ENCODE measurements at places on chromosomes 3 and 15.

DNA sequence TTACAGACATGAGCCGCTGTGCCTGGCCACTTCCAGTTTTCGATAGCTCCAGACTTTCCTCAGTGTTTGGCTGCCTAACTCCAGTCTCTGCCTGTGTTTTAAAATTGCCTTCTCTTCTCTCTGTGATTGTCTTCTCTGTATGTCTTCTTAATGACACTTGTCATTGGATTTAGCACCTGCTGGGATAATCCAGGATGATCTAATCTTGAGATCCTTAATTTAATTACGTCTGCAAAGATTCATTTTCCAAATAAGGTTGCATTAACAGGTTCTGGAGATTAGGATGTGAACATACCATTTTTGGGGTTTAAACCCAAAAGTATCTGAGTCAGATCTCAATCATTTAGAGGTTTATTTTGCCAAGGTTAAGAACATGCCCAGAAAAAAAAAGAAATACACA is 222.2 kb upstream of the PDZRN3 start:
- DNase-seq: no peak

GRCh38 chr3:143236226-143236964 is 116.8 kb downstream of the CHST2 start:
- DNase-seq: no peak

- no peak for DNase-seq
Measured at GRCh38 chr3:164486150-164486549, 592.1 kb downstream of the SI start.

DNA sequence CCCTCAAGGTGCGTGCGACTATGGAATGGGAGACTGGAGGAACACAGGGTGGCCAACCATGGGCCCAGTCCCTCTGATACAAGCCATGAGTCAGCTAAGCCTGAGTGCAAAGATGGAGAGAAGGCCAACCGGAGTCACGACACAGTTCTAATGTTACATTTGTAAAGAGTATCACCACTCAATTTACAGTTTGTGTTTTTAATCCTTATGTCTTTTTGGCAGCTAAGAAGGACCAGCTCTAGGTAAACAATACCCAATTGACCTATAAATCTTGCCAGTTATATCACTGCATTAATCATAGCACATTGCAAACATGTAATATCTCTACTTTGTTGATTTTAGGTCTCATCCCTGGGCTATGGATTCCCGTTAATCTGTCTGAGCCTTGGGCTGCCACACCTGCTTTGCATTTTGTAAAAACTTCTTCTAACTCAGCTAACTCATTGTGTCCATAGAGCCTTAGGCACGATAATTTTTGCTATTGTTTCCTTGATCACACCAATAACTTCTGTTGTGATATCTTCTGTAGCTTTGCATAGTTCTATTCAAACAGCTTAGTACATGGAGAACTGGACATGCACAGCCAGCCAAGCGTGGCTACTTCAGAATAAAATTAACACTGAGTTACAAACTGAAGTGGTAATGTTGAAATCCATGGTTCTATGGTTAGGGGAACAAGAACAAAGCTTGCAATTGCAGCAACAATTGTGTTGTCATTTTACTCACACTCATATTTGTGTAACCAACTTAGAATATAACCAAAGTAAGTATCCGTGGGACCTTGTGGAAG is 50.3 kb downstream of the LSM3 start:
- no peak for DNase-seq

DNA sequence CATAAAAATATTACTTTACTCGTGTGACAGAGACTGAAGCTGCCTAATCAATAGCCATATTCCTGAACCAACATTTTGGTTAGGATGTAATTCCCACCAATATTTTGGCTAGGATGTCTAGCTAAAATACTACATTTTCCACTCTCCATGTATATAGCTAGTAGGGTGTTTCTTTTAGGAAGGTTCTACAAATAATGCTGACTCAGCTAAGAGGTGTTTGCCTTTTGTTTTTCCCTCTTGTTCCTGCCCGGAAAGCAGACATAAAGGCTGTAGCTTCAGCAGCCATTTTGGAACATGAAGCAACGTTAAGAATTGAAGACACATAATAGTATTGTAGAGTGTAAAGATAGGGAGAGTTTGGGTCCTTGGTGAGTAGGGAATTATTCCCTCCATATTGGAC is 187.3 kb upstream of the PDZRN3 start:
- no peak for DNase-seq

DNA sequence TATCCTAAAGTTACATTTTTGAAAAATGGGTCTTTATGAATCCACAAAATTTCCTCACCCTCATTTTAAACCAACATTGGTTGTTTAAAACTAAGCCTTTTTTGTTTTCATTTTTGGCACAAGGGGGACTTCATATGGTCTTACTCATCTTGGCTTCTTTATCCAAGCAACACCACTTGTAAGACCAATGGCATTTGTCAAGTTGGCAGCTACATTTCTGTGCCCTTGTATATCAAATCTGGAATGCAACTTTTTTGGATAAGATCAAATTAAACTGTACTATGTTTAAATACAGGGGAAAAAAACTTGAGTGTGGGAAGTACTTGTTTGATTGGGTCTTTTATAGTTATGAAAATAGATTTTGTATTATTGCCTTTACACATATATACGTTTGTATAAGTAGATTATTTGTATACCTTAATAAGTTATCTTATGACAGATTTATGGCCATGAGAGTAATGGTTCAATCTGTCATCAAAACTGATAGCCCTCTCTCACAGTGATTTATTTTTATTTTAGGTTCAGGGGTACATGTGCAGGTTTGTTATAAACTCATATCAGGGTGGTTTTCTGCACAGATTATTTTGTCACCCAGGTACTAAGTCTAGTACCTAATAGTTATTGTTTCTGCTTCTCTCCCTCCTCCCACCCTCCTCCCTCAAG is 43.4 kb downstream of the GPR160 start:
- DNase-seq: no peak

DNA sequence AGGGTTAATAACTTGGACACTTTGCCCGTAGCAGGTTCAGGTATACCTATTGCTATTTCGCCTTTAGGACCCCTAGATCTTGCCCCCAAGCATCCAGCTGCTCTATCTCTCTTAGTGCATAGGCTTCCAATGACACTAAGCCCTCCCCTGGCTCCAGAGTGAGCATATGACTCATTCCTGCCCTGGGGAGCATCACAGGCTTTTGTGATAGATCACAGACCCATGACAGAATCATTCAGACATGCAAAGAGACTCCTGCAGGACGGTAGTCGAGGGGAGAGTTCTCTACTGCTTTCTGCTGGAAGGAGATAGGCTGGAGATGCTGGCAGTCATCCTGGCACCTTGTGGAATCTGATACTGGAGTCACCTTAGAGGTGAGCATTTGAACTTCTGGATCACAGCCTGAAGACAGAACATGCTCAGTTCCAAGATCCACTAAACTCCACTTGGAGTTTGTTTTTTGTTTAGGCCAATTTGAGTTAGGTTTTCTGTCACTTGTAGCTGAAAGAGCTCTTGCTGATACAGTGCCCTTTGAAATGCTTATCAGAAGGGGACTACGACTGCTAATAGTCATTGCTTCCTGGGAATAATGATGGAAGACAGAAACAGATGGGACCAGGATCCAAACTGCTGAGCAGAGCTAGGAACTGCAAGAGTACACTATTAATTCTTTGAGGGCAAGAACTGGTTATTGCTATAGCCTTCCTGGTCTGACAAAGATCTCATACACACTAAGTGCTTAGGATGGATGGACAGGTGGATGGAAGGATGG is 11.0 kb downstream of the LYSMD2 start:
- DNase-seq: no peak

GRCh38 chr3:188925376-188925775 is 246.4 kb upstream of the TPRG1 start:
- DNase-seq: no peak

GRCh38 chr3:123590685-123591450 is 6.0 kb upstream of the HACD2 start:
- DNase-seq: no peak

DNA sequence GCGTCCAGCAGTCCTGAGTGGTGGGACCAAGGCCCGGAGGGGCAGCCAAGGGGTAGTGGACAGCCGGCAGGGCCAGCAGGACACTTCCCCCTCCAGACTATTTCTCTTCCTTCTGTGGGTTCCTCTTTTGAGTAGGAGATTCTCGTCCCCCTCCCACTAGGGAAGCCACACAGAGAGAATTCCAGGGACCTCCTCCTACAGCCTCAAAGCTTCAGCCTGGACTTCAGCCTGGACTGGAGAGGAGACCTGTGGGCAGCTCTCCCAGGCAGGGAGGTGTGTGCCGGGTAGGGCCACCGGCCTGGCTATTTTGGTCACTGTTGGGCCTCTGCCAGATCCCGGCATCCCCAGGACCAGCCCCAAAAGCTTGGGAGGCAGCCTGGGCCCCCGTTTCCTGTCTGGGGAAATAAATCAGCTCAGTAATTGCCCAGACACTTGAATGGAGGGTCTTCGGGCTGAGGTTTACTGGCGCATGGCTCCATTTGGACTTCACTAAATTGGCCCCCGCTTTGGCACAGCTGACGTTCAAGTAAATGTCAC is 1.3 kb downstream of the SLC6A6 start:
- no peak for DNase-seq

- DNase-seq: no peak
Measured at GRCh38 chr3:87084868-87085267, 93.9 kb upstream of the VGLL3 start.

DNA sequence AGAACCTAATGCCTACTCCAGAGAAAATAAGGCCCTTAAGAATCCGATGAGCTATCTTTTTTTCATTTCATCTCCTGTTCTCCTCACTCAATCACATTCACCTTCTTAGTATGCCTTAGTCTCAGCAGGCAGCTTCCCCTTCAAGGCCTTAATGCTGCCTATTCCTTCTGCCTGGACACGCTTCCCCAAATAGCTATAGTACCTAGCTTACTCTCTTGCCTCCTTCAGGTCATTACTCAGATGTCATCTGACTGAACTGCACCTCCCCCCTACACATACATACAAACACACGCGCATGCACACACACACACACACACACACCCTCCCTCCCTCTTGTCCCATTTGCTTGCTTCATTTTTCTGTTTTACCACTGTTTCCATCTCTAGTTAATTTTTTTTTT is 191.5 kb upstream of the MLF1 start:
- DNase-seq: no peak

- DNase-seq: no peak
Measured at GRCh38 chr15:49813625-49814024, 192.8 kb downstream of the DTWD1 start.

Data from amygdala (tissue), 56 donors.